Esophagus squamous epithelium (tissue), 5 donors: ENCODE measurements at places on chromosomes 6 and 20.

- DNase-seq: no peak
These were observed 326.9 kb downstream of the CD83 start for GRCh38 chr6:14444295-14444972.

- DNase-seq: no peak
These were observed 4.2 kb downstream of the SCML4 start for GRCh38 chr6:107819964-107820337.

GRCh38 chr6:71444222-71444621 lies 155.6 kb downstream of the OGFRL1 start:
- DNase-seq: no peak

DNA sequence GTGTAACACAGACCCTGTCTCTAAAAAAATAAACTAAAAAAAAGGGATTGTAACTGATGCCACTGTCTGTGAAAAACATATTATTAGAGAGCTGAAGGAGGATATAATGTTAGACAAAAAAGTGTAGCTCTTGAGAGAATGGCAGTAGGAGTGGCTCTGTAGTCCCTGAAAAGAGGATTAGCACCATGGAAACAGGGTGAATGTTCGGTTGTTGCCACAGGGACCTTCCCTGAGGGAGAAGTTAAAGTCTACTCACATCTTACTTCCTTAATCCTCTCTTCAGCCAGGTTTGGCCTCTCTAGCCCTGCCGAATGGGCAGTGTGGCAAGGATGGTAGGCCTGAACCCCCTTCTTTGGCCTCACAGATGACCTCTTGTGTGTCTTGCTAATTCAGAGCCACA lies 12.1 kb downstream of the SCAND1 start:
- no peak for DNase-seq

DNA sequence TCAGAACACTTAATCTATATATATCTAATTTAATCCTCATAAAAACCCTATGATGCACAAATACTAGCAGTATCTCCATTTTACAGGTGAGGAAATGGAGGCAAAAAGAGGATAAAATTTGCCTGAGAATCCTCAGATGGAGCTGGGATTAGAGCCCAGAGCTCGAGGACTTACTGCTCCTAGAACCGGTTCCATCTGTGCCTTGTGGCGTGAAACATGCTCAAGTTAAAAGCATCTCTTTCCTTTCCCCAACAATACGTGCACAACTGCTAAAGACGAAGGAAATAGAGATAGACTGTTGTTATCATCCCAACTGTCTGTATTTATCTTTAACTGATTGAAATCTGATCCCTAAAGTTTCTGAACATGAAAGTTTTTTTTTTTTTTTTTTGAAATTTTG lies 367.6 kb upstream of the SOX4 start:
- DNase-seq: no peak

DNA sequence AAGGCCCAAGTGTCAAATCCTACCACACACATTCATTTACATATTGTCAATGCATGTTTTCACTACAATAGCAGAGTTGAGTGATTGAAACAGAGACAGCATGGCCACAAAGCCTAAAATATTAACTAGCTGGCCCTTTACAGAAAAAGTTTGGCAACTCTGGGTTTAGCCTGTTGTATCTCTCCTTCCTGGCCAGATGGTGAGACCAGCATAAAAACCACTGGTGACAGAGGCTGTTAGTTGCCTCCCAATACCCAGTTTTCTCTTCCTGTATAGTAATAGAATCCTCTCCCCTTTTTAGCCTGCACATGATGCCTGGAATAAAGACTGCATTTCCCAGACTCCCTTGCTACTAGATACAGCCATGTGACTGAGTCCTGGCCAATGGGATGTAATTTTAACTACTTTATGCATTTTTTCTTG lies 100.0 kb upstream of the TAB2 start:
- DNase-seq: no peak

DNA sequence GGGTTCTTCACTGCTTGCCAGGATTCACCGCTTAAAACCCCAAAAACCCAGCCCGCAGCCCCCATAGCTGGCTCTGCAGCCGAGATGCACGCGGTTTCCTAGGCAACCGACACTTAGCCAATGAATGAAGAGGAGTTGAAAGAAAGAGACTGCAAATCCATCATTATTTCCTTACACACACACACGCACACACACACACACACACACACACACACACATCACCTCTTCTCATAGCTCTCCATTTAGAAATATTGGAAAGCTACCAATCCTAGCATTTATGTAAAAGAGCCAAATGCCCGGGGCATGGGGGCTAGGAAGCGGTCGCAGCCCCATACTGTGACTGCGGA lies 3.4 kb upstream of the TUBB2B start:
- no peak for DNase-seq

DNA sequence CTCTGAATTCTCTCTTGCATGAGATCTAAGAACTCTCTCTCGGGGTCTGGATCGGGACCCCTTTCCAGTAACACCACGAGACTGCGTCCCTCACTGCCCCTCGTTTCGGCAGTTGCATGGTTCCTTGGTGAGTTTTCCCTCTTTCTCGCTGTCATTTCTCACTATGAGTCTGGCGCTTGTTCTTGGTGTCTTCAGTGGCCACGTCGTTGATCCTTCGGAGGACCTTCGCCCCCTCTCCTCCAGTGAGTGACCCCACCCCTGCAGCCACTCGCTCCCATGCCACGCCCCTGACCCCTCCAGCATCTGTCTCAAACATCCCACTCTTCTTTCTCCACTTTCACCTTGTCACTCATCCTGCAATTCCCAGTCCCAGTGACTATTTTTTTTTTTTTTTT lies 23.0 kb downstream of the SYNJ2 start:
- DNase-seq: no peak

GRCh38 chr6:37793067-37793466 lies 26.5 kb upstream of the ZFAND3 start:
- DNase-seq: no peak

DNA sequence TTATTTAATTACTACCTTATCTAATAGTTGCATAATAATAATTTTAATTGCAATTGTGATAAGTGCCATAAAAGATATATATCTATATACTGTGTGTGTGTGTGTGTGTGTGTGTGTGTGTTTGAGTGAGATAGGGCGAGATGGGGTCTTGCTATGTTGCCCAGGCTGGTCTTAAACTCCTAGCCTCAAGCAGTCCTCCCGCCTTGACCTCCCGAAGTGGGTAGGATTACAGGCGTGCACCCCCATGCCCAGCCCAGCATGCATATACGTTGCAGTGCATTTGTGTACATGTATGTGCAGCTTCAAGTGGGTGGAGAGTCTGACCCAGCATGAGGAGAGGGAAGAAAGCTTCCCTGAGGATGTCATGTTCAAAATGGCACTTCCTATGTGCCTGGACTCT lies 4.6 kb upstream of the RIMS4 start:
- DNase-seq: no peak

DNA sequence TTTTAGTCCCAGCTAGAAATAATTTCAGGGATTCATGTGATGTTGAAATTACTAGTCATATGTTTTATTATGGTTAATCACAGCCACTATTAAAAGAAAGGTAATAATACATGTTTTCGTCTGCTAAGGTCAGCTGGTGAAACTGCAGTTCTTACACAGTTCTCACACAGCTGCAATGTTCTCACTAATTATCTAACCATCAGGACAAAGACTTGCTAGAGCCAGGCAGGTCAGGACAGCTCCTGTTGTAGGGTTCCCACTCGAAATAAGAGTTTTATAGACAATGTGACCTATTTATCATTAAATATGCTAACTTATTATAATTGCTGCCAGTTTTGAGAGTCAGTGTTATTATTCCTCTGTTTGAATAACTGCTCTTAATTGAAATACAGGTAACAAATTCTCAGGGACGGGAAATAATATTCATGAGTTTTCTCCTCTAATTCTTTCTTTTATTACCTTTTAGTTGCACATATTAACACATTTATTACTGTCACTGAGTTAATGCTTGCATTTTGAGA lies 97.9 kb downstream of the GJA1 start:
- DNase-seq: no peak

DNA sequence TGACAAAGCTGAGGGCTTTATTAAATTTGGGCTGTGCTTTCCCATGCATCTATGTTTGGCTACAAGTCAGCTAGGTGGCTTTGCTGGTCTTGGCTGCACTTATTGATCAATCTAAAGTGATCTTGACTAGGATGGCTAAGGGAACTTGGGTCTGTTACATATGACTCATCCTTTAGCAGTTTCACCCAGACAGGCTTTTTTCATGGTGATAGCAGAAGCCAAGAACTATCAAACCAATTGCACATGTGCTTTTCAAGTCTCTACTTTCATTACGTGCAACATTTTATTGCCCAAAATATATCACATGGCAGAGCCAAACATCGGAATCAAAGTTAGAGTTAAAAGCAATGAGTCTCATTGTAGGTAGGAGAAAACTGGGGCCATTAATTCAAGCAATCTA lies 626.3 kb downstream of the TENT5A start:
- no peak for DNase-seq

DNA sequence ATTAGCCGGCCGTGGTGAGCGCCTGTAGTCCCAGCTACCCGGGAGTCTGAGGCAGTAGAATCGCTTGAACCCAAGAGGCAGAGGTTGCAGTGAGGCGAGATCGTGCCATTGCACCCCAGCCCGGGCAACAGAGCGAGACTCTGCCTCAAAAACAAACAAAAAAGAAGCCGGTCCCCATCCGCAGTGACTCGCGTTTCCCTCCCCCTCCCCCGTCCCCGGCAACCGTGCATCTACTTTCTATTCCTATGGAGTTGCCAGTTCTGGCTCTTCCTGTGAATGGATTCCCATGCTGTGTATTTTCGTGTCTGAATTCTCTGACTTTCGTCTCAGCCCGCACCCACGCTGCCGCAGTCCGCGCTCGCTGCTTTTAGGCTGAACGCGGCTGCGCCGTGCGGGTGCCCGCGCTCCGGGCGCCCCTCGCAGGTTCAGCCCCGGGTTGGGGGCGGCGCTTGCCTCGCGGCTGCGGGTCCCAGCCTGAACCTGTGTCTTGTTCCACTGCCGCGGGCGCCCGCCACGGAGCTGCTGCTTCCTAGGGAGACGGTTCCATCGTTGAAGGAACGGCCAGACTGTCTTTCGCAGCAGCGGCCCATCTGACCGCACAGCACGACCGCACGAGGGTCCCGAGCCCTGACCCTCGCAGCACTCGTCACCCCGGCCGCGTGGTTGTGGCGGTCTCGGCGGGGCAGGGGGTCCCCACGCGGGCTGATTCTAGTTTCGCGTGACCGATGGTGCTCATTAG lies 1.1 kb upstream of the MRGBP start:
- DNase-seq: no peak

DNA sequence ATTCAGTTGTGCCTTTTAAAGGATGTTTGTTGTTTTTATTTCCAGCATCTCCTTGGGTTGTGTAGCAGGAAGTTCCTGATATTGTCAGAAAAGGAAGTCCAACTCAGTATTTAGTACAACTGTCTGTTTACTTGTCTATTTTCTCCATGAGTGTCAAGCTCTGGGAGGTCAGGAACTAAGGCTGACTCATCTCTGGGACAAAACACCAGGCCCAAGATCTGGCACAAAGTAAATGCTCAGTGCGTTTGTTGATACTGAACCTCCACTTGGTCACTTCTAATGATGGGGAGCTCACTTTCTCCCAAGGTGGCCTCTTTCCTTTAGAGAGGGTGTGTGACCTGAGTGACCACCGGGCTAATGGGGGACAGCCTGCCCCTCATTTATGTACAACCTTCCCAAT lies 12.6 kb upstream of the PIGU start:
- no peak for DNase-seq
